ENCODE measurements at places on chromosomes 12 and 14.

DNA sequence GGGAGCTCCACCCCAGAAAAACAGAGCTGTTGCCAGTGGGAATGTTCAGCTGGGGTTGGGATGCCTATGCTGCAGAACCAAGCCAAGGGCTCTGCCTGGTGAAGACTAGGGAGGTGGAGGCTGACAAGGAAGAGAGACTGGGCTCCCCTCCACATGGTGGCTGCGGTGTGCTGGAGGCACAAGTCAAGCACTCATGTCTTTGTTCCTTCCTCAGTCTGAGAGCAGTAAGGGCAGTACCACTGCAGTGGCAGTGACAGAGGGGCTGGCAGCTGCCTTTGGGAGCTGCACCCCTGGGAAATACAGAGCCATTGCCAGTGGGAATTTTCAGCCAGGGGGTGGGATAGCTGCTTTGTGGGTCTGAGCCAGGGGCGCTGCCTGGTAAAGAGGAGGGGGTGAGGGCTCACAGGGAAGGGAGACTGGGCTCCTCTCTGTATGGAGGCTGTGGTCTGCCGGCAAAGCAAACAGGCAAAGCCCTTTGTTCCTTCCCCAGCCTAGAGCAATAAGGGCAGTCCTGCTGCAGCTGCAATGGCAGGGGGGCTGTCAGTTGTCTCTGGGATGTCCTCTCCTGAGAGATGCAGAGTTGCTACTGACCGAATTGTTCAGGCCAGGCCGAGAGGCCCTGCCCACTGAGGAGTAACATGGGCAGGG lies 255.9 kb downstream of the RAD51B start:
- no peak for DNase-seq

- no peak for DNase-seq
These were observed 4.6 kb upstream of the HIP1R start for GRCh38 chr12:122830517-122831214.

- DNase-seq = no peak
These were observed 96.4 kb downstream of the NTN4 start for GRCh38 chr12:95694136-95694535.

- no peak for DNase-seq
These were observed 161.3 kb downstream of the RPL10L start for GRCh38 chr14:46490238-46490685.

GRCh38 chr14:67837011-67837624 lies 17.5 kb downstream of the RAD51B start:
- no peak for DNase-seq

GRCh38 chr12:92047393-92047826 lies 98.2 kb downstream of the BTG1 start:
- peak; percentile 46 for DNase-seq

DNA sequence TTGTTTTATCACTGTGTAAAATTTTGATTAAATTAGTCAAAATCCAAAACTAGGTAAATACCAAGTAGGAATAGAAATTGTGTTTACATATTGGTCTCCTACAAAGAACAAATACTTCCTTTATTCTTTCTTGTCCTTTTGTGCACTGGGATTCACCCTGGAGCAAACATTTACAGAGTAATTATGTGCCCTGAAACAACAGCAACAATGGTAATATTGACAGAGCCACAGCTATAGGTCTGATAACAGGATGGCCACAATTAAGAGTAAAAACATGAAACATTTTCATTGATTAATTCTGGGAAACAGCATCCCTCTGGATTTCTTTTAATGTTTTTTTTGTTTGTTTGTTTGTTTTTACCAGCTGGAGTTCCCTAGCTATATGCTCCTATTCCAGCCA lies 61.2 kb downstream of the SLC38A6 start:
- no peak for DNase-seq

DNA sequence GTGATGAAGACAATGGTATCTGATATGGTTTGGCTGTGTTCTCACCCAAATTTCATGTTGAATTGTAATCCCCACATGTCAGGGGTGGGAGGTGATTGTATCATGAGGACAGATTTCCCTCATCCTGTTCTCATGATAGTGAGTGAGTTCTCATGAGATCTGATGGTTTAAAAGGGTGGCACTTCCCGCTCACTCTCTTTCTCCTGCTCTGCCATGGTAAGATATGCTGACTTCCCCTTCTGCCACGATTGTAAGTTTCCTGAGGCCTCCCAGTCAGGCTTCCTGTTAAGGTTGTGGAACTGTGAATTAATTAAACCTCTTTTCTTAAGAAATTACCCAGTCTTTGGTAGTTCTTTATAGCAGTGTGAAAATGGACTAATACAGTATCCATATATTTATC lies 25.6 kb upstream of the PTHLH start:
- no peak for DNase-seq

- no peak for DNase-seq
These were observed 61.6 kb downstream of the PPP2R5C start for GRCh38 chr14:101823066-101823465.

DNA sequence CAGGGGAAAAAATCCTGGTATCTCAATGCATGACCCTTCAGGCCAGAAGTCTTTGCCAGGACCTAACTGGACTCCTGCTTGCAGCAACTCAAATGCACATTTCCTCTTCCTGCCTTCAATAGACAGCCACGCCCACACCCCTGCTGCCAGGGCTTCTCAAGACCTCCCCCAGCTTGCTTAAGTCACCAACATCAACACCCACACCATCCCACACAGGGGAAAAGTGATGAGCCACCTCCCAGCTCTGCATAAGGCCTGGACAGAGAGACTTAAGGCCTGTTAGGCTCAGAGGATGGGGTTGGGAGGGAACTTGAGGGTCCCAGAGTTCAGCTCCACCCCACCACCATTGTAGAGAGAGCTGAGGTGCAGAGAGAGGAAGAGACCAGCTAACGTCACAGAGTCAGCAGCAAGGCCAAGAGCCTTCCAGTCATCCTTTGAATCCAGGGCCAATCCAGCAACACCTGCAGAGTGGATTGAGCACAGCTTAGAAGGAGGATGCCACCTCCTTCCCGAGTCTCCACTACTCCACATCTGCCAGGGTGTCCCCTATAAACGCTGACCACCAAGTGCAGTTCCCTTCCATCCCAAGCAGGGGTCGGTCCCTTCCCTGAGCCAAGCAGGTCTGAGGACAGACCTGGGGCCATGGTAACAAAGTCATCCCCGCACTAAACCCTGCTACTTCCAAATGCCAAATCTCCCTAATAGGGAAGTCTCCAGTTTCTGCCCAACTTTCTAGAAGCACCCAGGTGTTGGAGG lies 50.0 kb downstream of the KDM2B start:
- peak; percentile 65 for DNase-seq

DNA sequence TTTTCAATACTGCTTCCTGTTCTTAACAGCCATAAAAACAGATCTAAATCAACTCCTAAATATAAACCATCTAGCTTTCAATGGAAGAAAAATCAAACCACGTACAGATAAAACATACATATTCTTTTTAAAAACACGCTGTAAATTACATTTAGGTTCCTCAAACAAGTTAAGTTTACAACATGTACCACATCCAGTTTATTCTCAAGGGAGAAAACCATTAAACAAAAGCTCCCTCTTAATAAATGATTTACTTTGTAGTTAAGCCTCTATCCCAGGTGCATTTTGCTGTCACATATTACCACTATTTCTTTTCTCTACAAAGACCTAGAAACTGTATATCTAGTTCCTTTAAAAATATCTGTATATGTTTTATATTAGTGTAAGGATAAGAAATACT lies 3.1 kb downstream of the NUMB start:
- DNase-seq = no peak

DNA sequence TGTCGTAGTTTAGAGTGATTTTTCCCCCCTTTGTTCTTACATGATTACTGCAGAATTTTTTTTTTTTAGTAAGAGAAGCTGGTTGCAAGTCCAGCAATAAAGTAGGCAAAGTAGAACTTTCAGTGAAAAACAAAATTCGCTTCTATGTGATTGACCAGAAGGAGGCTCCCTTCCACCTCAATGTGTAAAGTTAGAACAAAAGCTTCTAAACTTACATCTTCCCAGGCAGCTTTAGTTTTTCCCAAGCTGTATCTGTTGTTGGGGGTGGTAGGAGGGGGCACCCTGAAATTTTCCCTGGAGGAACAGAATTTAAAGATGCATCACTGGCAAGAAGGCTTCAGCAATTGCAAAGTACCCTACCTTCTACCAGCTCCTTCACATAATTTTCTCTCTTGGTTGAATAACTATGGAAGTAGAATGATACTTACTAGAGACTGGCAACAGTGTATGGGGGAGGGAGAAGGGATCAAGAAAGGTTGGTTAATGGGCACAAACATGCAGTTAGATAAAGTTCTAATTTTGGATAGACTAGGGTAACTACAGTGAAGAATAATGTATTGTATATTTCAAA lies 87.3 kb upstream of the E2F7 start:
- no peak for DNase-seq

GRCh38 chr14:94483729-94484275 lies 7.8 kb upstream of the SERPINA9 start:
- DNase-seq = no peak

GRCh38 chr14:104445086-104445485 lies 134.5 kb upstream of the C14orf180 start:
- no peak for DNase-seq
